ENCODE measurements at places on chromosomes 1 and 21. TPM values are rescaled to one million over a fixed set of nuclear protein-coding genes. Genes with fewer than 3 reads are reported as not detected.

- no peak for DNase-seq
These were observed 1.8 kb downstream of the RD3 start for GRCh38 chr1:211490038-211490678.

The KCNN3 gene
- polyA plus RNA-seq, result 2.0 TPM

DNA sequence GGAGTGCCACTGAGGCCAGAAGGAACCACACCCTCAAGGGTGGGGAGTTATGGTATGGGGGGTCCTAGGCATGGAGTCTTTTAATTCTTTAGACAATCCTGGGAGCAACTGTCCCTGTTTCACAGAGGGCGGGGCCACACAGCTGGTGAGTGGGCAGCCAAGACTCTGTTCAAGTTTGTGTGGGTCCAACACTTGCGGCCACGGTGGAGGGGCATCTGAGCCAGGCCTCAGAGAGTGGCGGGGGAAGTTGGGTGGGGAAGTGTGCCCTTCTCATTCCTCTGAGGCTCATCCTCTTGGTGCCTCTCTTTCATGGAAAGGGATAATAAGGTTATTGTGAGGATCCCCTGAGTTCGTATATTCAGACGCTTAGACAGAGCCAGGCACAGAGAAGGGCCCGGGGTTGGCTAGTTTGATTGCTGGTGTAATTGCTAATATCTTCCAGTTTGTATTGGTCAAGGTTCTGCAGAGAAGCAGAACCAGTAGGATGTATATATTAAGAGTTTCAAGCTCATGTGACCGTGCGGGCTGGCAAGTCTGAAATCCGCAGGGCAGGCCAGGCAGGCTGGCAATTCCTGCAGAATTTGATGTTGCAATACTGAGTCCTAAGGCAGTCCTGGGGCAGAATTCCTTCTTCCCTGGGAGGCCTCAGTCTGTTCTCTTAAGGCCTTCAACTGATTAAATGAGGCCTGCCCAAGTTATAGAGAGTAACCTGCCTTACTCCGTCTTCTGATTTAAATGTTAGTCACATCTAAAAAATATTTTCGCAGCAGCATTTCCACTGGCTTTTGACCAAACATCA, 15.9 kb downstream of the PCSK9 start:
- no peak for DNase-seq

- DNase-seq, result no peak
These were observed 14.6 kb upstream of the JAK1 start for GRCh38 chr1:64980745-64981600.

The CASQ2 gene
- 0.46 TPM for polyA plus RNA-seq

- no peak for DNase-seq
These were observed 86.9 kb downstream of the STUM start for GRCh38 chr1:226635456-226635941.

The TCEA3 gene
- 39.8 TPM for polyA plus RNA-seq

DNA sequence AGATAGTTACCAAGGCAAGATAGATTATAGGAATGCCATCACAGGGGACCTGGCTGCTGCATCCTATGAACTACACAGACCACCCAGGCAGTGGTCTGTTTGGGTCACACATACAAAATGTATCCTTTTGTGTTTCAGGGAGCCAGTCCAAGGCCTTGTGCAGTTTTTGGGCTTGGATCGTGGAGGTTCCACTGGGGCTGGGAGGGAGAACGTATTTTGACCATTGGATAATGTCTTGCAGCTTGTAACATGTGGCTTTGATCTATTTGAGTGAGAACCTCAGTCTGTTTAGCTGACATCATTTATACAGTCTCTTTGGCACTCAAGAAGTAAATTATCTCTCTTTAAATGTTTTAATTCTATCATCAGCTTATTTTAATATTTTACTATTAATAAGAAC, 147.3 kb downstream of the DUSP10 start:
- DNase-seq, result no peak

The IFI44 gene
- polyA plus RNA-seq, result 41.8 TPM
